ELR (cell line): ENCODE measurements at places on chromosomes 2 and 18.
A peak's percentile ranks its signal among the peaks of the same experiment; 100 is the strongest.

DNA sequence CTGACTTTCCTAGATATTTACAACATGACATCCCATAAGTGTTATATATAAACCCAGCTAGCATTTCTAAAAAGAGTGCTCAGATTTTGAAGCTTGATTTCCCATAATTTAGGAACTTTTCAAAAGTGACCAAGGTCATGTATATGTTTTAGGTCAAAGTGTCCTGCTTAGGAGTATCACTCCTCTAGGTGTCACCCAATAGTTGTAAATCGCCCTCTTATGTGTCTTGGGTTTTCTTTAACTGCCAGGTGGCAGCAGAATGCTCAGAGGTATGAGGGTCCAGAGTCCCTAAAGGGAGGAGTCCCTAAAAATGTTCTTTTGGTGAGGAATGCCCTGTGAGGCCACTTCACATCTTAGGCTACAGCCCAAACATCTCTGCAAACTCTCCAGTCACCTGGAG is 358.3 kb downstream of the CELF4 start:
- no peak for DNase-seq

GRCh38 chr18:76426737-76427305 is 68.2 kb downstream of the ZNF516 start:
- DNase-seq: peak; percentile 55

DNA sequence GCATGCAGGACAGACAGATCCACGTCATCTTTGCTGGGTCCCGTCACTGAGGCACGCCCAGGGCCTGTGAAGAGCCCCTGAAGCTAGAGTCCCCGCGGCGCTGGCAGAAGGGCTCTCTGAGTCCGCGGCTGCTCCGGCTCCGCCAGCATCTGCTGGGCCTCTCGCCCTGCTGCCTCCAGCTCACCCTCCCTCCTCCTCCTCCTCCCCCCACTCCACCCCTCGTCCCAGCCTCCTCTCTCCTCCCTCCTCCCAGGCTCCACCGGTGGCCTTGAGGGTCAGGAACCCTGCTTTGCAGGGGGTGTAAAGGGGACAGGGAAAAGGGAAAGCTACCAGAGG is at the start of gene TNS1:
TNS1 (minus strand) TSS at position 151 of the 336 bp plus-strand sequence; CDS start at position 28, 123 bp downstream.
- no peak for DNase-seq

- DNase-seq: no peak
Observed at GRCh38 chr18:71426441-71426840, 1117.7 kb downstream of the CBLN2 start.

DNA sequence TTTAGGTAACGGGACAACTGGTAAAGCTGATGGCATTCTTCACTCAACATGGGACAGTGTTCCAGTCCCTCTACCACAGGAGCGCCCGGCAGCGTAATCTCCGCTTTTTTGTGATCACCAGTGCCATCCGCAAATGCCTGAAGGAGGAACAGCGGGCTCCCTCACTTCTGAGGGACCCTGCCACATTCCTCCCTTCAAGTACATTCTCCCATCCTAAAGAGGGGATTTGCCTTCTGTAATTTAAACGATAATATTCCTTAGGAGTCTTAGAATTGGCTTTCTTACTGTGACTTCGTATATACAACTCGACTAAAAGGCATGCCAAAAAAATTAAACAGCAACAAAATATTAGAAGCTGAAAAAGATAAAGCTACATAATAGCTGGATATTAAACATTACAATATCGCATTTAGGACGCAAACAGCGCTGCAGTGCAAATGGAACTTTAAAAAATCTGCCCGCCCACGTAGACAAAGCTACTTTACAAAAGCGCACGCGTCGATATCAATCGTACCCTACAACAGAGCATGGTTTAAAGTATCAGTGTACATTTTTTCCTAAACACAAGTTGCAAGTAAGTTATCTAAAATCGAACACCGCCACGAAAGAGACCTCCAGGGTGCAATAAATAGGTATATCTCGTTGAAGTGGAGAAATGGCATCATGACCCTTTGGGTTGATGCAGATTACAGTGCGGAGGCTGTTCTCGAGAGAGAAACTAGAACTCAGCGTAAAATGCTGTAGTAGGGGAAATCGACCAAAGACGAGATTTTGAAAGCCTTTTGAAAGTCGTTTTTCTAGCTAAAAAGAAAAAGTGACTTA is 2.3 kb upstream of the VSNL1 start:
- no peak for DNase-seq

- DNase-seq: peak; percentile 87
Observed at GRCh38 chr18:3380384-3380961, 69.5 kb upstream of the TGIF1 start.

DNA sequence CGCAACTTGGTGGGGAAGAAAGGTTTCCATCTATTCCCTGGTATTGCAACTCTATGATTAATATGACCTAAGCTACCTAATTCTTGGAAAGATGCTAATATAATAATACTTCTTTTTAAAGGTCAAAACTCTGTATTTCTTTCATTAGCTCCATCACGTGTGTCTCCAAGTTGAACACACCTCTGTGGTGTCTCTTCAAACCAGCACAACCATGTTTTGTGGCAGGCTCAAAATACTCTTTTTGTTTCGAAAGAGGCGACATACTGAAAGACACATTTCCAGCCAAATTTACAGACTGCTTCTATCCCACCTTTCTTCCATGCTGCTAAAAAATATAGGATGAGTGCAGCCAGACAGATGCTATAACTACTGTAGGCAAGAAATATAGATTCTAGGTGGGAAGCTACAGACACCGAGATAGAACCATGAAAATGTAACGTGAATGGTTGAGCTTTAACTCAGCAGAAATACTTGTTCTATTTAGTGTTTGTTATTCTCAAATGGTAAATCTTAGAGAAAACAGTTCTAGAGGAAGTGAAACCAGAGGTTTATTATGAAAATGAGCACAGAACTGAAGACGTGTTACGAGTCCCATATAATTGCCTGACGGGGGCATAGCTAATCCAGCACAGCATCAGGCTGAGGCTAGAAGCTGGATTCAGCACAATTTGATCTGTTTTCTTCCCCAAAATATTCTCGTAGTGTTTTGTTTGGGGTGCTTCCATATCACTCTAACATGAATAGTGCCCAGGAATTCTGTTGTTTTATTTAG is 991.5 kb upstream of the FANCL start:
- no peak for DNase-seq

GRCh38 chr2:55451699-55452098 is 32.0 kb upstream of the CCDC88A start:
- DNase-seq: no peak

- DNase-seq: no peak
Observed at GRCh38 chr2:69576880-69577279, 66.7 kb downstream of the AAK1 start.

- DNase-seq: no peak
Observed at GRCh38 chr2:134312482-134312881, 58.6 kb downstream of the MGAT5 start.
